IPS-NIHi11 (cell line): ENCODE measurements at places on chromosomes 1 and 21.
A peak's percentile ranks its signal among the peaks of the same experiment; 100 is the strongest.

- DNase-seq, result no peak
Measured at GRCh38 chr1:24770881-24771280, 25.6 kb downstream of the CLIC4 start.

DNA sequence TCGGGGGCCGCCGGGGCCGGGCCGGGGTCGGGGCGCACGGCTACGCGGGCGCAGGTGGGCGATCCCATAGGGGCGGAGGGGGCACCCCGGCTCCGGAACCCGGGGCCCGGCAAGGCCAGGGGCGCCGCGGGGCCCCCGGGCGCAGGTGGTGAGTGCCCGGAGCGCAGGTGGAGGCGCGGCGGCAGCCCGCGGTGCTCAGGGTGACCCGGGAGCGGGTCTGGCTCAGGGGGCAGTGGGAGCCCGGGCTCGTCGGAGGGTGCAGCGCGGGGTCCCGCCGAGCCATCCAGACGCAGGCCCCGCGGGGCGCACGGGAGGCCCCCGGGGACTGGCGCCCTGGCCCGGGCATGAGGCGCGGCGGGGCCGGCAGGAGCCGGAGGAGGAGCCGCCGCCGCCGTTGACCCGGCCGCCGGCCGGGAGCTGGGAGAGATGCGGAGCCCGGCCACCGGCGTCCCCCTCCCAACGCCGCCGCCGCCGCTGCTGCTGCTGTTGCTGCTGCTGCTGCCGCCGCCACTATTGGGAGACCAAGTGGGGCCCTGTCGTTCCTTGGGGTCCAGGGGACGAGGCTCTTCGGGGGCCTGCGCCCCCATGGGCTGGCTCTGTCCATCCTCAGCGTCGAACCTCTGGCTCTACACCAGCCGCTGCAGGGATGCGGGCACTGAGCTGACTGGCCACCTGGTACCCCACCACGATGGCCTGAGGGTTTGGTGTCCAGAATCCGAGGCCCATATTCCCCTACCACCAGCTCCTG, 489 bp downstream of the CELSR2 start:
- DNase-seq, result peak; percentile 81

- no peak for DNase-seq
Measured at GRCh38 chr1:200625381-200625824, 4.9 kb upstream of the KIF14 start.

- no peak for DNase-seq
Measured at GRCh38 chr1:2583871-2584351, 2.7 kb upstream of the PRXL2B start.

GRCh38 chr1:29916656-29917369, 680.5 kb downstream of the PTPRU start:
- DNase-seq, result no peak

DNA sequence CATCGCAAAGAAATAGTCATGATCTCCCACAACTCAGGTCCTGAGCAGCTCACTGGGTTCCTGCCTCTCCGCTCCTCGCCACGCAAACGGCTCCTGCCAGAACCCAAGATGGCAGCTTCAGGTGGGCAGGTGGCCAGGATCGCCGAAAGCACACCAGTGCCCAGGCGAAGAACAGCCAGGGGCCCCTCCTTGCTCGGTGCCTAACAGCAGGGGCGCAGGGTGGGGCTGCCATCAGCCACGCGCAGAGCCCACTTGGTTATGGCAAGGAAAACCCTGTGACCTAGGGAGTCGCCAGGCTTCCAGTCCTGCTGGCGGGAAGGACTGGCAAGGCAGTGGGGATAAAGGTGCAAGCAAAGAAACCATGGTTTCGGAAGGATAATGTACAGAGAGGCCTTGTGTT, 47.5 kb downstream of the ARID4B start:
- DNase-seq, result no peak

- DNase-seq, result no peak
Measured at GRCh38 chr1:17820198-17820597, 65.1 kb downstream of the ACTL8 start.

DNA sequence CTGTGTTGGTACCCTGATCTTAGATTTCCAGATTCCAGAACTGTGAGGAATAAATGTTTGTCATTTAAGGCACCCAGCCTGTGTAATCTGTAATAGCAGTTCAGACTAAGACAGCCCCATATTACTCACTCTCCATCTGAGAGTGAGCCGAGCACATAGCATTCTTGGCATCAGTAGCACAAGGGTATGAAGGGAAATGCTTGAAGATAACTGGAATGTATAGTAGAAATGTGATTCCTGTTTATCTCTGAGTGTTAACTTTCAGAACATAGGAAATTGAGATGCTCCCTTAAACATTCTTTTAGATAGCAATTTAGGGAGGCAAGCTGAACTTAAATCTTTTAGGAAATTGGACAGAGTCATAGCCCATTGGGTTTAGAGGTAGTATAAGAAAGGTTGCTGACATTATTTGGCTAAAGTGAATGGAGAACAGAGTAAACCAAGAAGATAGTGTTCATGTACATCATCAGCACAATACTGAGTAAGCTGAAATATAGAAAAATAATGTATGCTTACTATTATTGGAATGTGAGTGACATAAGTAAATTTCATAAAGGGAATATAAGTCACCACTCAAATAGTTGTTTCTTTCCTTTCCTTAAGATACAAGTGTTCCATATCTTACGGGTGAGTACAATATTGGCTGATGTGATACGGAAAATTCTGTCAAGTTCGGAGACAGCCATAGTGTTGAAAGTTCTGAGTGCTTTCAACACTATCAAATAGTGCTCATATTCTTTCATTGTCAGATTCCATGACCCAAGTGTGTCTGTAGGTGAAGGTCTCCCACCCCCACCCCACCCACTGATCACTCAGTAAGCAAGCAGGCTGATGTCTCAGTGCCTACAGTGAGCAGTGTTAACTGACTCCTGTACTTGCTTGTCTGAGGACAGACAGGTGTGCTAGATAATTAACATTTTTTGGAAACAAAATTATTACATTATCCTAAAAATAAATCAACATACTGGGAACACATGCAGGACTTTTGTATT, 73.7 kb downstream of the LRRC8D start:
- DNase-seq, result no peak

DNA sequence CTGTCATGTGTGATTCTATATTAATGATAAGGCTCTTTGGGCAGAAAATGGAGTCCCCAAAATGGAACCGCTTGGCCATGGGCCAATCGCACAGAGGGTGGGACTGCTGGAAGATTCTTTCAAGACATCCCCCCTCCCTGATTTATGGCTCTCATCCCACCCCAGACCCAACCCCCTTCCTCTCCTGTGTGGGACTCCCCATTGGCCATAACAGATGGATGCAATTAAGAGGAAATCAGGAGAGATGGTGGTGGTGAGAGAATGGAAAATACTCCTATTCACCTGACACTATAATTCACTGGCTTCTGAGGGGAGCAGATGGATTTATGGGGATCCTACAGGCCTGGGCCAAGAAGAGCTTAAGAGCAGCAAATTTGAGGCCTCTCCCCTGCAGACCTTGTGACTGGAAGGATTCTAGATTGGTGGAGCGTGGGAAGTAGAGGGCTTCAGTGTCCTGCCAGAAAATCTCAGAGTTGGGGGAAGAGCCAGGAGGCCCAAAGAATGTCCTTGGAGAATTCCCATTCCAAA, 1.7 kb downstream of the IGFN1 start:
- DNase-seq, result no peak

- DNase-seq, result no peak
Measured at GRCh38 chr1:85264150-85264549, 4.7 kb upstream of the C1orf52 start.

DNA sequence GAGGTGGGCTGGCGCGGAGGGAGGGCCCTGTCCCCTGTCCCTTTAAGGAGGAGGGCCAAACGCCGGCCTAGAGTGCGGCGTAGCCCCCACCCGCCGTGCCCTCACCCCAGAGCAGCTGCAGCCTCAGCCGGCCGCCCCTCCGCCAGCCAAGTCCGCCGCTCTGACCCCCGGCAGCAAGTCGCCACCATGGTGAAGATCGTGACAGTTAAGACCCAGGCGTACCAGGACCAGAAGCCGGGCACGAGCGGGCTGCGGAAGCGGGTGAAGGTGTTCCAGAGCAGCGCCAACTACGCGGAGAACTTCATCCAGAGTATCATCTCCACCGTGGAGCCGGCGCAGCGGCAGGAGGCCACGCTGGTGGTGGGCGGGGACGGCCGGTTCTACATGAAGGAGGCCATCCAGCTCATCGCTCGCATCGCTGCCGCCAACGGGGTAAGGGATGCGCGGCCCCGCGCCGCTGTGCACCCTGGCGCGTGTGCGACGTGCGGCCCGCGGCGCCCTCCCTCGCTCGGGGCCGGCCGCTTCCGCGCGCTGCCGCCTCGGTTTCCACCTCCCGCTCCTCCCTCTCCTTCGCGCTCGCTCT, at the start of gene PGM1:
Gene PGM1, plus strand, starts transcription at position 109 of the 583 bp plus-strand sequence. Its CDS starts 78 bp downstream, at position 187.
- DNase-seq, result peak; percentile 80

GRCh38 chr1:8015809-8016165, 10.3 kb downstream of the ERRFI1 start:
- no peak for DNase-seq

- DNase-seq, result no peak
Measured at GRCh38 chr1:112538883-112539282, 30.1 kb downstream of the WNT2B start.

DNA sequence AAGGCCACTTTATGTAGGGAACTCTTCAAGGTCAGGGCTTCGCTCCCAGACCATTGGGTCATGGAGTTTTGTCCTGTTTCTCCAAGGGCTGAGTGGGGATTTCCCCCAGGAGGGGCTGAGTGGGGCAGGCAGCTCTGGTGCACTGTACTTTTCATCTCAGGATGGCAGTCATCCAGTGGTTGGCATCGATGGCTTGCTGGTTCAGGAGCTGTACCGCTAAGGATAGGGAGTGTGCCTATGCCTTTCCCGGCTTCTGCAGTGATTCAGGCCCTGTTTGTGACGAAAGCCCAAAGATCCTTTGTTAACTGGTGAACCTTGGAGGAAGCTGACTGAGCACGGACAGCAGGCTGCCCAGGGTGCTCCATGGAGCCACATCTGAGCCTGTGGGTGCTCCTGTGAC, 100.1 kb upstream of the GADD45A start:
- DNase-seq, result no peak

DNA sequence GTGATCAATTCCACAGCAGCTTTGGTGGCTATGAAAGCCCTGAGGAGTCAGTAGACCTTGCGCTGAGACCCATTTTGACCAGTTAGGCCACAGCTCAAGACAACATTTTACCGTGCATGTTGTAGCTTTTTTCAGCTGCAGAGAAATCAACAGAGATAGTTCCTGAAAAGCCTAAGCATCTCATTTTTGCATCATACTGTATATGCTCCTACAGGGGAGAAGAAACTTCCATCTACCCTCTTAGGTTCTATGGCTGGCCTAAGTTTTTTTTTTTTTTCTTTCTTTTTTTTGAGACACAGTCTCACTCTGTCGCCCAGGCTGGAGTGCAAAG, 24.8 kb upstream of the EYA3 start:
- DNase-seq, result no peak

DNA sequence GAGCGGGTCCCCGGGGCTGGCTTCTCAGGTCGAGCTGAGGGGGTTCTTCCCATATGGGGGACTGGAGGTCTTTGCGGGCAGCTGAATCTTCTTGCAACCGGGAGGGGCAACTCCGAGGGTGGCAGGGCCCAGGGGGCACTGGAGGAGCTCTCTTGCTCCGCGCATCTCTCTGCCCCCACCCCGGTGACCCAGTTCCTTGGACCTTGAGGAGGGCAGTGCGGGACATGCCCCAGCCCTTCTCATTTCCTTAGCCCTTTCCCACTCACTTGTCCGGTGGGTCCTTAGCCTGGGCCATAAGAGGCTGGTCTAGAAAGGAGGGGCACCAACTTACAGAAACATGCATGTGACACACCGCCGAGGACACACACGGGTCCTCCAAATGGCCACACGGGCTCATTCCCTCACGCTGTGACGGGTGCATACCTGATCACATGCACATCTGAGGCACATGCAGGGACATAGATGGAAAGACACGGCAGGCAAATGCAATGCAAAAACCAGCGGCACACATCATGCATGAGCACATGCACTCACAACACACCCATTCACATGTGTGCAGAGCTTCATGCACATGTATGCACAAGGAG, 630 bp downstream of the HPCA start:
- DNase-seq, result no peak

DNA sequence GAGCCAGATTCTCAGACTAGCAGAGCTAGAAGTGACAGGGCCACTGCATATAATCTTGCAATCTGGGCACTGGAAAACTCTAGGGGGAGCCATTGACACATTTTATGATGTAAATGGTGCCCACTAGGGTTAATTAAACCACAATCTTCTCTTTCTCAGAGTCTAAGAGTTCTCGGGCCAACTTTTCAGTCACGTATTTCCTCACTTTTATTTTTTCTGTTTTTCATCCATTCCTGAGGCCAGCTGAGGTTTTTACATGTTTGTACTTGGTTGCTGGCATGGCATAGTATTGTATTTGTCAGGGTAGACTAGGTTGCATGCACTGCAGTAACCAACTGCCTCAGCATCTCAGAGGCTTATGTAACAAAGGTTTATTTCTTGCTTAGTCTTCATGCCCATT, 138.2 kb downstream of the ZNF326 start:
- DNase-seq, result peak; percentile 37

DNA sequence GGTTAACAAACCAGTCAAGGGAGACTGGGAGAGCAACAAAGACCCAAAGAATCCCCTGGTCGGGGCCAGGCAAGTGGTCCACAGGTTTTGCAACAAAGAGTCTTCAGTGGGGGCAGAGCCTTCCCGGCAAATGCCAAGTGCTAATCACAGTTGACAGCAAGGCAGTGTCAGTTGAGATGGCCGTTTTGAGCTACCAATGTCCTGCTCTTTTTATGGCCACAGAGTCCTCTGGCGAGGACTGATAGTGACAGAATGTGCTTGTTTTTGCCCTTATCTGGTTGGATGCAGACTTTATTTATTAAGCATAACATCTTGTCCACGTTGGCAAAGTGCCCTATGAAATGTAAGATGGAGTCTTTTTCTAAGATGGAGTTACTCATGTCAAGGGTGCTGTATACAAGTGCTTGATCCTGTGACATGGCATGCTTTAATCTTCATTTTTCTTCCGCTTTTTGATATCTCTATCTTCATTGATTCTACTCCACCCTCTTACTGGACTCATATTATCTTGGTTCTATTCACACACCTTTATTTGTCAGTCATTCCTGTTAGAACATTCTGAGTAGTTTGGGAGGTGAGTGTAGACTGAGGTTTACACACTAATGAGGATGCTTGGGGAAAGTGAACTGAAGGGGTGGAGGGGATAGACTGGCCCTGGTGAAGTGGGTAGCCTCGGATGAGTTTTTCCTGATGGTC, 51.8 kb downstream of the KCNK1 start:
- DNase-seq, result no peak

DNA sequence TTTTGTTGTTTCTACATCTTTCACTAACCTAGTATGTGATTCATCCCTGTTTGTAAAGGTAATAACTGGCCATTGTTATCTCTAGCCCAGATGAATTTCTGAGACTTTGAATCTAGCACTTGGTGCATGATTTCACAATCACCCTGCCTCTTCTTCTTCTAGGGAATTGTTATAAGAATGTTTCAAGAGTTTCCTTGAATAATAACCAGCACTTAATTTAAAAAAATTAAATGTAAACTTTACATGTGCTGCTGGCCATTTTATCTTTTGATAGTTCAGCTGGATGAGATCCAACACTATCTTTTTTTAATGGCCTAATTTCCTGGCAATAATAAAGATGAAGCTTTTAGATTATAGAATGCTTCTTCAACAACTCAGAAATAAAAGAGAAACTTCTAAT, 31.8 kb downstream of the UBE2U start:
- DNase-seq, result no peak

GRCh38 chr1:36942148-36942547, 92.2 kb downstream of the GRIK3 start:
- no peak for DNase-seq

GRCh38 chr1:82978461-82979324, 1020.2 kb downstream of the TTLL7 start:
- no peak for DNase-seq

- peak; percentile 18 for DNase-seq
Measured at GRCh38 chr1:93845538-93846205, 33.3 kb downstream of the DNTTIP2 start.

- DNase-seq, result no peak
Measured at GRCh38 chr1:203080456-203080855, 5.4 kb downstream of the MYOG start.
